ENCODE measurements at places on chromosomes 3 and 15.

GRCh38 chr3:81472600-81473362 lies 288.7 kb downstream of the GBE1 start:
- DNase-seq, result no peak

DNA sequence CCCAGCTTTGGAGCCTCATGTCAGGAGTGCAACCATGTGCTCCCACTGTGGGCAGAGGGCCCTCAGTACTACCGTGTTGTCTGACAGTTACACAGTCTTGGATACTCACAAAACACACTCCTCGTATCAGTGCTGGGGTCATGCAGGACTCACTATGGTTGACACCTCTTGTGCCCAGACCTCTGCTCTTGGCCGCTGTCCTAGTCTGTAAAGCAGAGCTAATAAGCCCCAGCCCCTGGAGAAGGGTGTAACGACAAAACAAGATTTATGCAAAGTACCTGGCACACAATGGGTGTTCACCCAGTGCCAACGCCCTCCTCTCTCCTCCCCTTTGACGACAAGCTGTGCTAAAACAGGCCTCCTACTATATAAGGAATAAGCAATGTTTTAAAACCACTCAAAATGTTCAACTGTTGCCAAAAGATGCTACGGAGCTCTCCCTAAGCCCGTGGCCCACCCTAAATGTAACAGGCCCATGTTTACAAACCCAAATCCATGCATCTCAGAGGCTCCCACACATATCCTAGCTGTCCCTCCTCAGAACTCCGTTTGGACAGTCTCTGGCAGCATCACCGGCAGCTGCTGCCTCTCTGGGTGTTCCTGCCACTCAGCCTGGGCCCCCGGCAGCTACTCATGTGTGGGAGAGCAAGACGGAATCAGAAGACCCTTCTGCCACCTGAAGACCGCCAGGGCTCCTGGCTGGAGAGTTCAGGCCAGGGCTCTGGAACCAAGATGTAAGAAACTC lies 65.8 kb downstream of the MRPL46 start:
- no peak for DNase-seq

- DNase-seq, result peak; percentile 2
These were observed 58.3 kb upstream of the CFAP20DC start for GRCh38 chr3:59107856-59108815.

GRCh38 chr3:180184816-180185215 lies 148.1 kb upstream of the PEX5L start:
- no peak for DNase-seq

DNA sequence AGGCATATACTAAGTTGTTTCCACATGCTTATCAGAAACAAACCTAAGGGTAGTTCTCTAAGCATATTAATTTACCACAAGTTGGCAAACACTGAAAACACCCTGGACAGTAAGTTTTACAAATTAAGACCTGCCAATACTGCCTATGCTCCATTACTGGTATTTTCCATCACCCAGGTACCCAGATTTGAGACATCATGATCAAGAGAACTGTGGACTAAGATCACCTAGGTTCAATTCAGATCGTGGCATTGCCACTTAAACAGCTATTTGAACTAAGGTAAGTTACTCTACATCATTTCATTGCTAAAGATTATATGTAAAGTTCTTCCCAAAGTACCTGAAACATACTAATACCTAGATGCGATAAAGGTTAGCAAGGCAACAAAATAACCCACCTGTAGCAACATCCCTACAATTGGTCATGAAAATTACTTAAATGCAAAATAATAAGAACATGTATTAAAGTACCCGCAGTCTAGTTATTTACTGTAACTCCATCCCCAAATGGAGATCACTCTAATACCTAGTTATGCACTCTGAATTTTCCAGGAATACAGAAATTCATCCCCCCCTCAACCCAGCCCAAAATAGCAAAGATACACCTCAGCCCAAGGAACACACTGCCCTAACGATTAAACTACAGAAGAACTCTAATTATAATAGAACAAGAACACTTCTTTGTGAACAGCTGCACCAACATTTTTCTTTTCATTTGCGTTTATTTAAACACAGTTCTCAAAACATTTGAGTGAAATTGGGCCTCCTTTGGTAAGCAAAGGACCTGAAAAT lies 21.6 kb downstream of the TRA2B start:
- DNase-seq, result no peak

DNA sequence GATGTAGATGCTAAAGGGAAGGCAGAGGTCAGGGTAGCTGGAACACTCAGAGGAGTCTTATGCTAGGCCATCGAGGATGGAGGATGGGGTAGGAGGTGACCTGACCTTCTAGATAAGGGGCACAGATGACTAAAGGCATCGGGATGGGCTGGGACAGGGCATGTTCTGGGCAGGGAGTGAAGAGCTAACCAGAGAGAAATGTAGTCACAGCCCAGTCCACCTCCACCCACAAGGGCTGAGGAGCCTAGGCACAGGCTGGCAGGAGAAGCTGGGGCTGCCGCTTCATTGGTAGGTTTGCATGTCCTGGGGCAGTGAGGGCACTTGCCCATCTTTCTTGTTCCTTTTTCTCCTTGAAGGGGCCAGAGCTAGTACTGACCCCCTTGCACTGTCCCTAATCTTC lies 12.6 kb downstream of the CLK3 start:
- DNase-seq, result no peak

- DNase-seq, result peak; percentile 37
These were observed 43.2 kb downstream of the EPHB3 start for GRCh38 chr3:184604615-184605290.

- peak; percentile 90 for DNase-seq
These were observed 12.6 kb upstream of the LCTL start for GRCh38 chr15:66578286-66578875.

DNA sequence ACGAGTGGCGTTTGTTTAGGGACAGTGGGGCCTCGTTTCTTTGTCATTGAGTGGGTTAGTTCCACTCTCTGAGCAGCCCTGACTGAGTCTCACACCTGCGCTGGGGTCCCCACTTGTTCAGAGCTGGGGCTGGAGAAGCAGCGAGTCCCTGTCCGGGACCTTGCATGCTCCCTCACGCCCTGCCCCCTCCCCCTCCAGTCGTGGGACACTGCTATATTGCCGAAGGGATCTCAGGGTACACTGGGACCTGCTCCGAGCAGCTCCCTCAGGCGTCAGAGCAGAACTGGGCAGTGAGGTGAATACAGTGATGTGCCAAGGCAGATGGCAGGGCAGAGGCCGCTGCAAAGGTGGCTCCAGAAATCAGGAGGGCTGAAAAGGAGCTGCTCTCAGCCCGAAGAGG lies 59.9 kb upstream of the KLF13 start:
- DNase-seq, result no peak

GRCh38 chr3:186108106-186108940 lies 566 bp downstream of the ETV5 start:
- peak; percentile 27 for DNase-seq

GRCh38 chr3:14947886-14948608 lies 664 bp downstream of the NR2C2 start:
- DNase-seq, result peak; percentile 93

DNA sequence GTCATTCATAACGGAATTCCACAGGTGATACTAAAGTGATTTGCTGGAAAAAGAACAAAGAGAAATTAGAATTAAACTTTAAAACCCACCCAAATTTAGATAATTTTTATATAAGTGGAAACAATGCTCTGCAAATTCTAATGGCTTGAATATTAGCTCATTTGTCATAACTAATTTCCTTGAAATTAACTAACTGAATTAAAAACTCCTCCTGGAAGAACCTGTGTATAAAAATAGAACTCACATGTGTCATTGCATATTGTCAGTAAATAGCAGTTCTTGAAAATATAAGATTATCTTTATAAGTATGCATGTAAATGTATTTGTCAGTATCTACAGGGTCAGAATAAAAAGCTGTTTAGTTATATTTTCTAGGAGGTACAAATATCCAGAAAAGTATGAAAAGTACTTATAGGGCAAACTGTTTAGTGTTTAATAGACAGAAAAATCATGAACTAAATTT lies 16.3 kb downstream of the ZIC1 start:
- DNase-seq, result no peak

GRCh38 chr15:92840149-92840548 lies 60.0 kb upstream of the CHD2 start:
- no peak for DNase-seq

DNA sequence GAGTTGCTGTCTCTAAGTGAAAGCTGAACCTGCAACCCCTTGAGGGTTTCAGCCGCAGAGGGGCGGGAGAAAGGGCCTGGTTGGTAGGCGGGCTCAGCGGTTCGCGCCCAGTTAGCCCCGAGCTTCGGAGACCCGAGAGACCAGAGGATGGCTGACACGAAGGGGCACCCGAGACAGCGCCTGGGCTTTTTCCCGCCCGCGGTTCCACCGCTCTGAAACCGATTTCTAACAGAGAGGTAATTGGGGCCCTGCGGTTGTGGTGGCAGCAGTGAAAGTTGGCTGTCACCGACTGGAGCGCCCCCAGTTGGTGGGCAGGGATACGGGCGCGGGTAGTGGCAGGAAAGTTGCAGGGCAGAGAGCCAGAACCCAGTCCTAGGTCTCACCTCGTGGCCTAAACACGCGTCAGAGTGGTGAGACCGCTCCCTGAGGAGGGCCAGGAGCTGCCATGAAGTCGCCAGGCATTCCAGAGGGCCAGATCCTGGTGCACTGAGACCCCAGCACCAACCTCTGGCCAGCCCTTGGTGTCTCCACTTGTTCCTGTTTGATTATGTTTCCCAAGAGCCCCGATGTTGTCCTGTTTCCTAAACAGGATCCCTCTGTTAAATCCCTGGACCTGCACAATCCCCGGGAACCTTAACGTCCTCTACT lies 625 bp upstream of the ELL3 start:
- peak; percentile 63 for DNase-seq

- DNase-seq, result no peak
These were observed 721.4 kb upstream of the CBLB start for GRCh38 chr3:106590216-106590615.

GRCh38 chr15:25534293-25534692 lies 95.5 kb upstream of the UBE3A start:
- no peak for DNase-seq

- peak; percentile 50 for DNase-seq
These were observed 89.5 kb upstream of the ATP2B2 start for GRCh38 chr3:10594915-10595314.

GRCh38 chr15:84104853-84105252 lies 130.7 kb upstream of the GOLGA6L4 start:
- DNase-seq, result no peak

- no peak for DNase-seq
These were observed 1.4 kb downstream of the PTPRG start for GRCh38 chr3:61562721-61563312.

GRCh38 chr15:25675396-25675795 lies 187.7 kb downstream of the ATP10A start:
- DNase-seq, result no peak

DNA sequence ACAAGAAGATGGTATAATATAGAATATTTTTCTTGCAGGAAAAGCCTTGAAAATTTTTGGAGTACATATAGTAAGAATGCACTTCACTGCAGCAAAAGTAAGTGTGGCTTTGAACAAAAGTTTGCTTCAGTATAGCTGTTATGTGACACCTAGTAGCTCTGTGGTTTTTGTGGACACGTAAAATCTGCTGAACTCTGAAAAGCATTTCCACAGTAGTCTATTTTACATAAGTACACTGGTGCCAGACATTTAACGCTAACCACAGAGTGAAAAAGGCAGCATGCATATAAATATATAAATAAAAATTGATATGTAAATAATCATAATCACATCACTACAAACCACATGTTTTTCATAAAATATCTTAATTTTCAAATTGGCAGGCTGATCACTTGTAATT lies 39.8 kb downstream of the CGGBP1 start:
- no peak for DNase-seq

DNA sequence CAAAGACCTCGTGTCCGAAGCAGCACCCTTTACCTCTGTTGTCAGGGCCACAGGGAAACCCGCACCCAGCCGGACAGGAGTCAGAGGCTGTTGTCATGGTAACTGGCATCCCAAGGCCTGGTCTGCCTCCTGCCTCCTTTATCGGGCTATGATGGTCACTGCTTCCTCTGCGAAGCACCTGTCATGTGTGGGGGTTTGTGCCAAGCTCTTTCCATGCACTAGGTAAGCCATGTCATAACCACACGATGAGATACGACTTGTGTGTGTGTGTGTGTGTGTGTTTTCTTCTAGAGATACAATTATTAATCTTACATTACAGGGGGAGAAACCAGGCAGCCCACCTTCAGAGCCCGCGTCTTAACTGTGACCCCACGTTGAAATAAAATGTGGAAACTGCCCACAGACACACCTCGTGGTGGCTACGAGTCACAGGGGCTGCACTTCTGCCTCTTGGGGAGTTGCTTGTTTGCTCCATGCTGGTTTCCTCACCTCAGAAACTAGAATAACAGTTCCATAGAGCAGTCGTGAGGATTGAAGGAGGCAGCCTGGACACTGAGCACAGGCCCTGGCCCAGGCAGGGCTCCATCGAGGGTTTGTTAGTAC lies 18.0 kb downstream of the ZDHHC19 start:
- peak; percentile 31 for DNase-seq

- DNase-seq, result no peak
These were observed 22.5 kb upstream of the MUC20 start for GRCh38 chr3:195698325-195698646.

DNA sequence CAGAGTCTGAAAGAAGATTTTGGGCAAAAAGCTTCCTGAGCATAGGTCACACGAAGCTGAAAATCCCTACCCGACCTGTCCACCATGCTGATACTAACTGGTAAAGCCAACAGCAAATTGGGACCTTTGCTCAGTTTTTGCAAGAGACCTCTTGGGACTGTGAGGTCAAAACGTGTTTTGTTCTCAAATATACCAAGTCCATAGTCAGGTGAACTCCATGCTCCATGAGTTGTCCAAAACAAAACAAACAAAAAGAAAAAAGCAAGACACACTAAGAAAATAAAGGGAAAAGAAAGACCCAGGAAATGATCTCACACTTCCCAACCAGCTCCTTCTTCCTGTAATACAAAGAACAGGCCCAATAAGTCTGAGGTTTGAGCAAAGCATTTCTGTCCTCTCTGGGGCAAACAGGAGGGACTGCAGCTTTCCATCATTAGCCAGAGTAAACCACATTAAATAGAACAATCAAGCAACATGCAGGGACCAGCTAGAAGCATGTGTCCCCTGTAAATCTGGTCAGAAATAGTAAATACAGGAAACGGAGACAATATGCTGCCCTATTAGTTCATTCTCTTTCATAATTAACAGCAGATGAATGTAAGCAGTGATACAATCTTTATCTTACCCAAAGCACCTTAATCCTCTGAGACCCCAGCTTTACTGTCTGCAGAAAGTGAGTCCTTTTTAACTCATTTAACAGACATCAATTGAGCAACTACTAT lies 125.0 kb upstream of the LIPC start:
- no peak for DNase-seq
